ENCODE measurements at places on chromosomes 6 and 20.

DNA sequence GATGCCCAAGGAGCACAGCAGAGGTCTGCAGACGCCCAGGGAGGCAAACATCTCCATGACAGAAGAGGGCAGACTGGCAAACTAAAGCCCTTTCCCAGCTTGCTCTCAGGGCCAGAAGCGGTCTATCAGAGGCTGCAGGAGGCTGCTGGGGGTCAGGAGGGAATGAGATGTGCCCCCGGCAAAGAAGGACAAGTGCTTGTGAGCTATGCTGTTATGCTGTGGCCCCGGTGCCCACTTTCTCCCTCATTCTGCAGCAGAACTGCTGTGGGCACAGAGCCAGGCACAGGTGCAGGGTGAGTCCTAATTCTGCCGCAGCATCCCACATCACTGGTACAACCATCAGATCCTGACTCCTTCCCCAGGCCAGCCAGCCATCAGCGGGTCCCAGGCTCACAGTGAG, 46.4 kb downstream of the LRFN2 start:
- DNase-seq, result no peak

- no peak for DNase-seq
Measured at GRCh38 chr6:124445581-124445980, 516.7 kb upstream of the RNF217 start.

DNA sequence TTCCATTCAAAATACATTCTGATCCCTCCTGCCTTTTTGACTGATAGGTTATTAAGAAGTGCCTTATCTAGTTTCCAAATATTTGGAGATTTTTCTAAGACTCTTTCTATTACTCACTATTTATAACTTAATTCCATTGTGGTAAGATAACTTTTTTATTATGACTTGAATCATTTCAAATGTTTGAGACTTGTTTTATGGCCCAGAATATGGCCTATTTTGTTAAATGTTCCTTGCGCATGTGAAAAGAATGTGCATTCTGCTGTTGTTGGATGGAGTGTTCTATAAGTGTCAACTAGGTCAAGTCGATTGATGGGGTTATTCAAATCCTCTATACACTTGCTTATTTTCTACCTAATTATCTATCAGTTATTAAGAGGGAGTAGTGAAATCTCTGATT, 13.1 kb upstream of the TCP11 start:
- DNase-seq, result no peak

- DNase-seq, result no peak
Measured at GRCh38 chr6:36241728-36242127, 28.1 kb upstream of the PNPLA1 start.

GRCh38 chr6:167946007-167946406, 51.5 kb upstream of the KIF25 start:
- no peak for DNase-seq

DNA sequence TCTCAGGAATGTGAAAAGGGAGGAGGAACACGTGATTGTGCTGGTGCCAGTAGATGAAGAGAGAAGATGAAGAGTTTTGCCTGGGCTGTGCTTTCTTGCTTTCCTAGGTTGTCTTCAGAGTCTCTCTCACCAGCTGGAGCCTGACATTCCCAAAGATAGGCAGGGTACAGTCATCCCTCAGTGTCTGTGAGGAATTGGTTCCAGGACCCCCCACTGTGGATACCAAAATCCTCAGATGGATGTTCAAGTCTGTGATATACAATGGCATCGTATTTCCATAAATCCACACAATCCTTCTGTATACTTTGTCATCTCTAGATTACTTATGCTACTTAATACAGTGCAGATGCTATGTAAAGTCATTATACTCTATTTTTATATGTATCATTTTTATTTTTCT, 113.5 kb downstream of the SAMD5 start:
- DNase-seq, result no peak

DNA sequence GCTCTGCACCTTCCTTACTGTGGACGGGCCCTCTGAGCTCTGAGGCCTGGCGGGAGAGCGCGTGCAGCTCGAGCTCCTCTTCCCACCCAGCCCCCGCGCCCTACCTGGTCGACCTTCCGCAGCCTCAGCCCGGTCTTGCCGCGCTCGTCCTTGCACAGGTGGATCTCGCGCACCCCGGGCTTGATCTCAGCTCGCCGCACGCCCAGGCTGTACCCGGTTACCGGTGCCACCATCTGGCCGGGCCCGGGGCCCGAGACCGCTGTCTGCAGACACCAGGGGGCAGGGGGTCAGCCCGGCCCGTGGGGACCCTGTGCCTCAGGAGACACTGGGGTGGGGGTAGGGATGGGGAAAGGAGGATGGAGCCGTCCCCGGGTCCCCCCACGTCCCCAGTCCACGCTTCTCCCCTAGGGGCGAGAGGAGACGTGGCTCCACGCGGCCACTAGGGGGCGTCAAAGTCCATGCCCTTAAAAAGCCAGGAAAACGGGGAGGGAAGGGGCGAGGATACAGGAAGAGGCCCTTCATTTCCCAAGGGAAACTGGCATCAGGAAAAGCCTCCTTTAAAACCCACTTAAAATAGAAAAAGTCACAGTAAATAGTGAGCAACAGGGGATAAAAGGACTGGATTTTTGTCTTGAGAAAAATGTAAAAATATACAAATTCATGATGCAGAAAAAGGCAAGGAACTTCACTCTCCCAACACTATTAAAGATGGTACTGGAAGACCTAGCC, 15.5 kb downstream of the SDCBP2 start:
- DNase-seq, result no peak

DNA sequence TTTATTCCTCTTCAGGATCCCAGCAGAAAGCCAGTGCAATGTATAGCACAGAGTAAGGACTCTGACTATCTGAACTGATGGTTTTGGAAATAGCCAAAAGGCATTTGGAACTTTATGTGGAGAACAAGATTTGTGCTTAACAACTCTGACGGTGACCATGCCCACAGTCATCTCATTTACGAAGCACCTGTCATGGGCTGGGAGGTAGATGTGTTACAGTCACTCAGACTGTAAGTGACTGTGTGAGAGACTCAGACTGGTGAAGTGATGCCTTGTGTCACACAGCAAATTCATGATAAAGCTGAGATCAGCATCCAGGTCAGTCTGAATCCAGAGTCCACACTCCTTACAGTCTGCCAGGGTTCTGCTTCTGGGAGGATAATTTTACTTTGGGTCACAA, 23.9 kb upstream of the FAM83C start:
- no peak for DNase-seq

DNA sequence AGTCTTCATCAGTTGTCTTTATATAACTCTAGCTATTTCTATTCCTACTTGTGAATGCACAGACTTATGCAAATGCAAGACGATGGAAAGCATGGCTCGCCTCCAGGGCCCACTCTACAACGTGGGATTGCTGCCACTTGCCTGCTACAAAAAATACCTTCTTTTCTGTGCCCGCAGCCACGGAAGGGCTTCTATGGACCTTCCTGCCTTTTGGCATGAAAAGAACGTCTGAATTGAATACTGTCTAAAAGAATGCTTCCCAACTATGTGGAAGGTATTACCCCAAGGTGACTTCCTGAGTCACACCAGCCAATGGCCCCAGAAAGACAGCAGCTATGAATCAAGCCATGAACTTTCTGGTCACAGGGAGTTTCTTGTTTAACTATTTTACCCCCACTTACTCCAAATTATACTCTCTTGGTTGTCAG, 261.2 kb downstream of the HIVEP2 start:
- DNase-seq, result no peak

DNA sequence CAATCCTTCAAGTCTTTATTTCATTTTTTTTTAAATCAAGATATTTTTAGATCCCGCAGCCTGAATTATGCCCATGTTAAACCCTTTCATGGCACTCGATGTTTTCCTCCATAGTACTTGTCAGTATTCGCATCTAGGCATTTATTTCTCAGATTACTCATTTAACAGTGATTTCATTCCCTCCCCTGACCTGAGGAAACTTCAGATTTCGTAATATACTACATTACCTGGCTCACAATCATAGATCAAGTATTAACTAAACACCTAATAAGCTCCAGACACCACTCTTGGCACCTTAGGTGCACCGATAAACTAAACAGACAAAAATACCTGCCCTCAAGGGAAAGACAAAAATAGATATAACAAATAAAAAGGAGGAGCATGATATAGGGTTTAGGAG, 413.2 kb upstream of the GJE1 start:
- DNase-seq, result no peak

DNA sequence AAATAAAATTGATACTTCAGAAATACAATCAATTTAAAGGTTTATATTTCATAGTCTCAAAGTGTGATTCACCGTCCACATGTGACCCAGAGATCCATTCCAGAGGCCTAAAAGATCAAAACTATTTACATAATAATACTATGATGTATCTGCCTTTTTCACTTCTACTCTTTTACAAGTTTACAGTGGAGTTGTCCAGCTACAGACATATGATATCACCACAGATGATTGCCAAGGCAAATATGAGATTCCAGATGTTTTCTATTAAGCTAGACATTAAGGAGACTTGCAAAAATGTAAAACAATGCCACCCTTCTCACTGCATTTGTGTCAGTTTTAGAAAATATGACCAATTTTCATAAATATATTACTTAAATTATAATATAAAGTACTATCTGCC, 443.7 kb downstream of the GJA1 start:
- no peak for DNase-seq

GRCh38 chr6:125586605-125587004, 162.8 kb upstream of the HEY2 start:
- DNase-seq, result no peak

DNA sequence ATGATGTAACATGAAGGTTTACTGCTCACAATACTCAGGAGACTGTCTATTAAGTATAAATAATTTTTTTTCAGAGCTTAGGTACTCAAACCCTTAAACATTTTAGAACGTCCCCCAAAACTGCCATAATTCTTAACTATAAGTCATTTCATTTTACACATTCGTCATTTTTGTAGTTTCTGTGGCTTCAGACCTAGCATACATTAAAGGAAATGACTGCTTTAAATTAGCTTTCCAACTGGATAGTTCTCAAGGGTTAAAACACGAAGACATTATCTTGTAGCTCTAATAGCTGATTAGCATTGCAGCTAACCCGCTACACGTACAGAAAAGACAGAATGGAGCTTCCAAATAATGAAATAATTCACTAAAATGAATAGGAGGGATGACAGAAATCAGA, 24.9 kb upstream of the PLN start:
- DNase-seq, result no peak

- DNase-seq, result no peak
Measured at GRCh38 chr20:45341939-45342854, 6.0 kb downstream of the SDC4 start.

DNA sequence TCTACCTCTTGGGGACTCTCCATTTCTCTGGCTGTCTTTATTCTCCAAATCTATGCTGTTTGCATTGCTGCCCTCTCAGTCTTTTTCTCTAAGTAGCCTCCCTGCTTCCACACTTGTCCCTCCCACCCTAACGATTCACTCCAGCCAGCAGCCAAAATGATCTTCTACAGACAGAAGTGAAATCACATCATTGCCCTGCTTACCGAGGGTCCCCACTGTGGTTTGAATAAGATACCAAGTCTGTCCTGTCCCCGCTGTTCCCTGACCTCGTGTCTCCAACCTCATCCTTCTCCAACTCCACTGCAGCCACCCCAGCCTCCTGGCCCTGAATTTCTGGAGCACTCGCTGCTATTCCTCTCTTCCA, 11.5 kb upstream of the OCSTAMP start:
- no peak for DNase-seq

- DNase-seq, result no peak
Measured at GRCh38 chr6:38406096-38406495, 233.6 kb downstream of the BTBD9 start.

DNA sequence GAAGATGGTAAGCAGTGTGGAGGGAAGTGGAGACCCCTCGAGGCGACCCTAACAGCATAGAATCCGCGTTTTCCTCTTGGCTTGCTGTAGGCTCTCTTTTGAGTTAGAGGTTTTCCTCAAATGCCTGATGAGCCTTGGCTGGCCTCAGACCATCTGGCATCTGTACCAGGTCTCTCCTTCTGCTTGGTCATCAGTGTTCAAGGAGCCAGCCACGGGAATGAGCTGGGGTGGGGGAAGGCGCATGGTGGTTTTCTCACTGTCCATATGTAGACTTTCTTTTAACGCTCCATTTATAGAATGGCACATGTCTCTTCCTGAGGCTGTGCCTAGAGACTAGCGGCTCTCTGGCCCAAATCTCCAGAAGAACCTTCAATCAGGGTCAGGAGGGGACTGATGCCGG, 8.1 kb upstream of the GUCA1A start:
- DNase-seq, result no peak

- DNase-seq, result no peak
Measured at GRCh38 chr6:16228709-16229665, 9.4 kb upstream of the GMPR start.

GRCh38 chr6:43572015-43572414, 3.8 kb downstream of the XPO5 start:
- DNase-seq, result no peak

DNA sequence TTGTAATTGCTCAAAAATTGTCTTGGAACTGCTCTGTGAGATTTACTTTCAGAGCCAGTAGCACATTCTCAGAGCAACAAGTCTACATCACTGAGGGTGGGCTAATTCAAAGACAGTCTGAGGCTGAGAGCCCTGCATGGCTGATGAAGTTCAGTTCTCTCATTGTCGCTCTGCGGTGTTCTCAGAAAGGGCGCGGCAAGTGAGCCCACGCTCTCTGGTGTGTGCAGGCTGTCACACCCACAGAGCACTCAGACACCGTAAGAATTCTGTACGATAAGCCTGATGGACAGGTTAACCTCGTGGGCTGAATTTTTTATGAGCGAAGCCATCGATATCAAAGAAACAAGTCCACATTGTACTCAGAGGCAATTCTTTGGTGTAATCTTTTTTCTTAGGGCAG, 557.8 kb downstream of the HACE1 start:
- DNase-seq, result no peak

GRCh38 chr6:149924933-149925252, 2.0 kb upstream of the RAET1G start:
- no peak for DNase-seq

DNA sequence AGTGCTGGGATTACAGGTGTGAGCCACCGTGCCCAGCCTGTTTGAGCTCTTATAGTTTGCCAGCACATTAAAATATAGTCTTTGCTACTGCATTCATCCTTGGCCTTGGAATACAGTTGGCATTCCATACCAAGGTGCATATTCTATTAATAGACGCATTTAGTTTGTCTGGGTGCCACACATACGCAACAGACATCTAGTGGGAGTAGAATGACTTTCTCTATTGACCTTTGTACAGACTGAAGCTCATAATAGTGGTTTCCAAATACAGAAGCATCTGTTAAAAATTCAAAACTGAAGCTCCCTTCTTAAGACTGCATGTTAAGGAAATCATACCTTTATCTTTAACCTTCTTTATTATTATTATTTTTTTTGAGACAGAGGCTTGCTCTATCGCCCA, 46.7 kb upstream of the FNDC1 start:
- DNase-seq, result no peak

- no peak for DNase-seq
Measured at GRCh38 chr6:90139272-90139817, 157.3 kb downstream of the BACH2 start.

- no peak for DNase-seq
Measured at GRCh38 chr6:154782193-154782592, 49.0 kb downstream of the SCAF8 start.

DNA sequence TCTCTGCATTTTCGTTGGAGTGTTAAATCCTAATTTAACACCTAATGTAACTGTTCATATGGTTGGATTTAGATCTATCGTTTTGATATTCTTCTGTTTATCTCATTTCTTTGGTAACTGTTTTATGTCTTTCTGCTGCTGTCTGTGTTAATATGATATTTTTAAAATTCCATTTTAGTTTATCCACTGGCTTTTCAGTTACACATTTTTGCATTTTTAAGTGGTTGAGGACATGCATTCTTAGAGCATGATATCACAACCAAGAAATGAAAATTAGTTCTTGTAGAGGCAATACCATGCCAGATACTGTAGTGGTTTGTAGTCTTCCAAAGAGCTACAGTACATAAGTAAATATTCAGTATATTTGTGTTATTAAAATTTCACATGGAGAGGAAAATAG, 58.6 kb downstream of the LIN28B start:
- DNase-seq, result no peak

Measured in NCI-H1436 treated with DMSO at 0.1 percent for 48 hours (cell line).